Left colon (tissue), 2 donors: ENCODE measurements at places on chromosomes 3 and 15. TPM values are rescaled to one million over a fixed set of nuclear protein-coding genes. Genes with fewer than 3 reads are reported as not detected.

CAPN7 gene
- 33.6 TPM for total RNA-seq

CAMK1 gene
- 10.9 TPM for total RNA-seq

DNA sequence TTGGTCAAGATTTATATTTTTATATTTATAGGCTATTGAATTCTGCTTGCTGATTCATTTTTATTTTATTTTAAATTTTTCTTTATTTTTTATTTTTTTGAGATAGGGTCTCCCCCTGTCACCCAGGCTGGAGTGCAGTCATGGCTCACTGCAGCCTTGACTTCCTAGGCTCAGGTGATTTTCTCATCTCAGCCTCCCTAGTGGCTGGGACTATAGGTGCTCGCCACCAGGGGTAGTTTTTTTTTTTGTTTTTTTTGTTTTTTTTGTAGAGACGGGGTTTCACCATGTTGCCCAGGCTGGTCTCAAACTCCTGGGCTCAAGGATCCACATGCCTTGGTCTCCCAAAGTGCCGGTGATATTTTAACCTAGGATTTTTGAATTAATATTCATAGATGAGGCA lies 31.2 kb downstream of the NR2E3 start:
- no peak for DNase-seq

TMCO5A gene
- total RNA-seq, result not detected

ANO10 gene
- 85.3 TPM for total RNA-seq

- DNase-seq, result peak; percentile 78
Observed at GRCh38 chr15:63348392-63348791, 33.3 kb downstream of the CA12 start.

- no peak for DNase-seq
Observed at GRCh38 chr3:197260491-197261163, 37.8 kb downstream of the DLG1 start.

TUSC7 gene
- total RNA-seq, result not detected

DNA sequence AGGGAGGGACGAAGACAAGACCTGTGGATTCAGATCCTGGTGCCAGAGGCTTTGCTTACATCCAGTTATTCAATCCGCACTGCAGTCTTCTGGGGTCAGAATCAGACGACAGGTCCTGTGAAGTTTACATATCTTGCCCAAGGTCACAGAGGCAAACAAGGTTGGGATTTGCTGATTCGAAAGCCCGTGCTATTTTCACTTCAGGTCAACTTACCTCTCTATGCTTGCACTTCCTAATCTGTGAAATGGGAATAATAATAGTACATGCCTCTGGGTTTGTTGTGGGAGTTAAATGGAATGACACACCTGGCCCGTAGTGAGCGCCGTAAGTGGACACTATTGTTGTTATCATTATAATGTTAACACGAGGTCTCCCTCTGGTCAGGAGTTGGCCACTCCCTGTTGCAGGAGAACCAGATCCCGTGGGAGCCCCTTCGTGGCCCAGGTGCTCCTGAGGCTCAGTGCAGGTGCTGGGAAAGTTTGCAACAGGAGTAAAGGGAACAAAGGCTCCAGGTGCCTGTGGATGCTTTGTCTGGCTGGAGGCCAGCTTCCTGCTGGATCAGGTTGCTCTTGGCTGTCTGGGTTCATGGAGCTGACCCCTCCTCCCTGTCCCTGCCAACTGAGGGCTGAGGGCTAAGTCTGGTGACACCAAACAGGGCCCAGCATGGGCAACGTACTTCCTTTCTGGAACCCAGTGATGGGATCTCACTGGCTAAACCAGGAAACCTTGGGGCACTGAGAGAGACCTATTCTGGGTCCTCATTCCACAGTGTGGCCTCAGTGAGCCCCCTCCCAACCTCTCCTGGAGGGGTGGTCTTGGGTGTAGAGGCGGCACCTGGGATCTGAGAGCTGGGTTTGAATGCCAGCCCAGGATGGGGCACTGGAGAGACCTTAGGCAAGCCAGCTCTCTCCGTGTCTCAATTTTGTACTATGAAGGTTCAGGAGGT lies 40.1 kb upstream of the SEMA4B start:
- peak; percentile 93 for DNase-seq

ZNF80 gene
- not detected for total RNA-seq

DNA sequence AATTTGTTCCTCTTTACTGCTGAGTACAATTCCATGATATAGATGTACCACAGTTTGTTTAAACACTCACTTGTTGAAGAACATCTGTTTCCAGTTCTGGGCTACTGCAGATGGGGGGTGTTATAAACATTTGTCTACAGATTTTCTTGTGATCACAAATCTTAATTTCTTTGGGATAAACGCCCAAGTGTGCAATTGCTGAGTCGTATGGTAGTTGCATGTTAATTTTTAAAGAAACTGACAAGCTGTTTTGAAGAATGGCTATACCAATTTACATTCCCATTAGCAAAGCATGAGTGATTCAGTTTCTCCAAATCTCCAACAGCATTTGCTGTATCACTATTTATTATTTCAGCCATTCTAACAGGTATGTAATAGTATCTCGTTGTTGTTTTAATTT lies 242.0 kb upstream of the MRPL3 start:
- DNase-seq, result no peak

COL6A5 gene
- 0.08 TPM for total RNA-seq

DNA sequence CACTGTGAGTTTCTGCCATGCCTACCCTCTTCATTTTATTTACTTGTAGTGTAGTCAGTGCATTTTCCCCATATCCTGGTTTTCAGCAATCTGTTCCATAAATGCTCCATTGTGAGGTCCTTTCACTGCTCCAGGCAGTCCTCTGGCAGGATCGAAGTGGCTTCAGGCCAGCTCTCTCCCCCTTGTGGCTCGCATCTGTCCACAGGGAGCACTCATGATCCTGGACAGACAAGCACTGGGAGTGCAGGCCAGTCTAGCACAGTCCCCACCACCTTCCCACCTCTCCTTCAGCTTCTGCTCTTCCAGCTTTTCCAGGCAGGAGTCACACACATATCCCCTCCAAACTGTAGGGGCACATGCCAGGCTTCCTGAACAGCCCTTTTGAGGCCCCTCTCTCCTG lies 173.6 kb downstream of the PPM1L start:
- no peak for DNase-seq

ITGB5 gene
- 93.0 TPM for total RNA-seq

DNA sequence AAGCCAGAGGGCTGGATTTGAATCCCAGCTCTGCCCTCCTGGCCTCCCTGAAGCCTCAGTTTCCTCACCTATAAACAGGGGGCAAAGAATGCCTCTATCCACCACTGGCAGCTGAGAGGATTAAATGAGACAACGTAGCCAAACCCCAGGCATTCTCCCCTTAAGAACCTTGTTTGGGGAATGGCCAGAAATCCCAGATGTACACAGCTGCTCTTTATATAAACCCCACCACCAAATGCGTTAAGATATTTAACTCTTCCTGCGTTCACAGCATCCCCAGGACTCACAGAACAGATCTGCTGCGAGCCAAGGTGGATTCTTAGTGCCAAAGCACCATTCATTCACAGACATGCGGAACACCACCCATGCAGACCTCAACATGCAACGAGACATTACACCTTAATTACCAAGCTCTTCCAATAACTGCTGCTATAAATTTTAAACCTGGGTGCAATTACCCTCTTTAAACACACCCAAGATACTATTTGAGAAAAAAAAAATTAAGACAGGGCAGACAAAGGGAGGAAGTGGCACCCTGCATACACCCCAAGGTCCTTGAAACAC lies 5.2 kb downstream of the TLE3 start:
- no peak for DNase-seq

DNA sequence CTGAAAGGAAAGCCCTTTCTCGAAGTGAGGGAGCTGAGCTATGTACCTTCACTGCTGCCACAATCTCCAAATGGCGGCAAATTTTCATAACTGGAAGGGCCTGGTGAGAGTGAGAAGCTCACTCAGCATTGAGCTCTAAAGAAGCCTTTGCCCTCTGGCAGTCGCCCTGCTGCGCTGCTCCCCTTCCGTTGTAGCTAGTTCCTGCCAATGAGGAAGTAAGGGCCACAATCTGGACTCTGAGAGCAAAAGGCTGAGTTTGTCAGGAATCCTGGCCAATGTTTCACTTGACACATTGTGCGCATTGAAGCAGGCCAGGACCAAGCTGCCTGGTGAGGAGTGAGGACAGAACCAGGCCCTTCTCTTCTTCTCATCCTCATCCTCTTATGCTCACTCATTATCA lies 579.5 kb downstream of the PDCD6IP start:
- peak; percentile 76 for DNase-seq

ZCWPW2 gene
- total RNA-seq, result 0.42 TPM

OSBPL10 gene
- total RNA-seq, result 16.2 TPM

NANOGP8 gene
- not detected for total RNA-seq

DNA sequence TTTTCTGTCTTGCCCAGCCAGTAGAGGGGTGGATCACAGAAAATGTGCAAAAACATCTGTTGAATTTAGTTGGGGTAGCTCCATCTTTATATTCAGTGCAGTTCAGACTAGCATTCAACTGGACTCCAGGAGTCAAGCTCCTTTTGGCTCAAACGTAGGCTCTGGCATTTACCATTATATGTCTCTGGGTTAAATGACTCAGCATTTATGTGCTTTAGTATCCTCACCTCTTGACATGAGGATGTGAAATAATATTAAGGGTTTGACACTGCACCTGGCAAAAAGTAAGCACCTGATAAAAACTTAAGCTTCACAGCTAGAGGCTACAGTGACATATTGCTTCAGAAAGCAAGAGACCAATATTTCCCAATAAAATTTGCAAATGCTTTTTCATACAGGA lies 14.8 kb downstream of the PRC1 start:
- DNase-seq, result no peak

AGBL1 gene
- total RNA-seq, result 0.22 TPM

DNA sequence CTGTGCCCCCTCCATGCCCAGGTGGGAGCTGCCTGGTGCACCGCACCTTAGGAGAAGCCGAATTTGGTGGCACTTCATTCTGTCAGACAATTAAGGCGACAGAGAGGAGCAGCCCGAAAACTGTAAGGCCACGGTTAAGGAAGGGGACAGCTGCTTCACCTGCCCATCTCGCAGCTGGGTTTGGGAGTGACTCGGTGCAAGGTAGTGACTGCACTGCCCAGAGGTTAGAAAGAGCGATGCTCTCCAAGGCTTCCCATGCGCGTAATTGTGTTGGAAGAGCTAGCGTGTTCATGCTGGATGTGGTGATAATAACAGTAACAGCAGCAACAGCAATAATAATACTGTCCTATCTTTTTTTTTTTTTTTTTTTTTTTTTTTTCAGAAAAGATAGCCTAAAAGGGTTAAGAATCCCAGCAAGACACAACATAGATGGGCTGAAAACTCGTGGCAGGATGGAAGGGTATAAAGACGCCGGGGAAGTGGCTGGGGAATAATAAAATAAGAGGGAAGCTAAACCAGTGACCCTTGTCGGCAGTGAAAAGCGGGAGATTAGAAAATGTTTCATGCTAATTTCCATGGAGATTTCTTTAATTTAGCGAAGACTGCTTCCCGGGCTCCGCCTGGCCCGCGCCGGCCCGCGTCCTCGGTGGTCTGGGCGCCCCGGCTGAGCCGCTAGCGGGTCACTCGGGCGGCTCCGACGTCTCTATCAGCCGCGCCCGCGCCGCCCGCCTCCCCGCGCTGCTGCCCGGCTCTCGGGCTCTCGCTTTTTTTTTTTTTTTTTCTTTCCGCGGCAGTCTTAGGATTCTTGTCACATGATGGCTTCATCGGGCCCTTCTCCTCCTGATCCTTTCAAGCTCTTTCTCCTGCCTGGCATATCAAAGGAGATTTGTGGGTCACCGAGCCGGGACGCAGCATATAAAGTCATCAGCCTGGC lies 617.1 kb downstream of the NR2F2 start:
- no peak for DNase-seq

PIGZ gene
- 129 TPM for total RNA-seq

- no peak for DNase-seq
Observed at GRCh38 chr3:127044996-127045395, 62.1 kb downstream of the PLXNA1 start.

DNA sequence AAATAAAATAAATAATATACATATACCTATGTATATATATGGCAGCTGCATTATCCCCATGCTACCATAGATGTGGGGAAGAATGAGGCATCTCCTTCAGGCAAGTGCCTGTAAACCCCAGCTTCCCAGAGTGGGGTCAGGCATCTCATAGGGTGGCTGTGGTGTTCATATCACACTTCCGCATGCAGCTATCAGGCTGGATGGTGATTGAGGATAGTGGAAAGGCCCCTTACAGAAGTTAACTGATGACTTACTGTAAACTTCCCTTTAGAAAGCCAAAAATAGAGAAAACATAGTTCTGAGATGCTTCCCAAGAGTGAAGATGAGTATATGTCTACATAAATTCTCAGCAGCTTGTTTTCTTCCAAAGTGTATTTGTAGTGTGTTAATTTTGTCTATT lies 3.5 kb upstream of the PP2D1 start:
- DNase-seq, result no peak

GRCh38 chr3:55796533-55796932 lies 309.4 kb upstream of the WNT5A start:
- DNase-seq, result no peak

DNA sequence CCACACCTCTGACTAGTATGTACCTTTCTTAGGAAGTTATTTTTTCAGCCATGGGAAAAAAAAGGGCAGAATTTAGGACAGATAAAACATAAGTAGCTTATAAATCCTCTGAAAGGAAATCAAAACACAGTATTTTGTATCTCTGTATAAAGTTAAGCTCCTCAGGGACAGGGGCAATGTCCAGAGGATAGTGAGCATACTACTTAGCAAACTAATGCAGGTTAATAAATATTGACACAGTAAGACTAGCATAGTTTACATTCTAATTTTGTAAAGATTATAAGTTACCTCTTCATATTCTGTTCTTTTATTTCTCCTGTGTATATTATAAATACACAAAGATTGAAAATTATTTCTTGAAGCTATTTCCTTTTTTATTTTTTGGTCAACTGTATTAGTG lies 2.1 kb downstream of the UBE3A start:
- no peak for DNase-seq

DNA sequence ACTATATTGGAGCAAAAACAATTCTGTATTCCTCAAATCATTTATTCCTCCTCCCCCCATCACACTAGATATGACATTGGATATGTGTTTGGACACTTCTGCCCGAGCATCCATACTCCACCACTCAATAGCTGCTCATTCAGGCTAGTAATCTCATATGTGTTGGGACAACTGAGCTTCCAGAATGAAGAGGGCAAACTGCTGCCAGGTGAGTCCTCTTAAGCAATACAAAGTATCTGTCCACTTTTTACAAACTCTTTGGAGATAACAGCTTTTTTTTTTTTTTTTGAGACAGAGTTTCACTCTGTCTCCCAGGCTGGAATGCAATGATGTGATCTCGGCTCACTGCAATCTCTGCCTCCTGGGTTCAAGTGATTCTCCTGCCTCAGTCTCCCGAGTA lies 5.4 kb upstream of the TNFSF10 start:
- DNase-seq, result no peak

GRCh38 chr3:35635926-35636683 lies 3.2 kb upstream of the ARPP21 start:
- DNase-seq, result no peak

- DNase-seq, result no peak
Observed at GRCh38 chr3:59920822-59921221, 871.0 kb upstream of the CFAP20DC start.

- no peak for DNase-seq
Observed at GRCh38 chr3:160981217-160981938, 123.8 kb downstream of the B3GALNT1 start.

GRCh38 chr15:40003116-40003916 lies 35.7 kb downstream of the SRP14 start:
- peak; percentile 34 for DNase-seq
